Stimulated activated CD4-positive, alpha-beta T cell treated with anti-CD3 and anti-CD28 coated beads, TNF-alpha, amount 100 ng/mL, for 24 hours (primary cell): ENCODE measurements at places on chromosomes 3 and 15.

GRCh38 chr3:165820671-165821123 lies 16.5 kb downstream of the BCHE start:
- no peak for DNase-seq

DNA sequence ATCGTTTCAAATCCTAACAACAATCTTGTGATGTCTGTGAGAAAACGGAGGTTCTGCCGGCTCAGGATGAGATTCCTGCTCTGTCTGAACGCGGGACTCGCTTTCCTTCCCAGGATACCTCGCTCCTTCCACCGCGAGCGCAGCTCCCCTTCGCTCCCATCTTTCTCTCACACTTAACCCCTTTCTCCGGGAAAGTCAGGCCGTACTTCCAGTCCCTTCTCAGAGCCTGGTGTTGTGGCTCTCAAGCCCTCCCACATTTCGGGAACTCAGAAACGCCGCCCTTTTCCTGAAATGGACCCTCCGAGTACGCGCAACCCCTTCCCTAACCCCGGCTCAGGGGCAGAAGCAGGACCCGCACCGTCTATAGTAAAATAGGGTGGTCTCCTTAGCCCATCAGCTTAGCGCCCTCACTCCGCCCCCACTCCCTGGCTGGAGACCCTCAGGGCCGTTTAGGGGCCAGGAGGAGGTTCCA lies 378 bp upstream of the FEM1B start:
- DNase-seq: no peak

DNA sequence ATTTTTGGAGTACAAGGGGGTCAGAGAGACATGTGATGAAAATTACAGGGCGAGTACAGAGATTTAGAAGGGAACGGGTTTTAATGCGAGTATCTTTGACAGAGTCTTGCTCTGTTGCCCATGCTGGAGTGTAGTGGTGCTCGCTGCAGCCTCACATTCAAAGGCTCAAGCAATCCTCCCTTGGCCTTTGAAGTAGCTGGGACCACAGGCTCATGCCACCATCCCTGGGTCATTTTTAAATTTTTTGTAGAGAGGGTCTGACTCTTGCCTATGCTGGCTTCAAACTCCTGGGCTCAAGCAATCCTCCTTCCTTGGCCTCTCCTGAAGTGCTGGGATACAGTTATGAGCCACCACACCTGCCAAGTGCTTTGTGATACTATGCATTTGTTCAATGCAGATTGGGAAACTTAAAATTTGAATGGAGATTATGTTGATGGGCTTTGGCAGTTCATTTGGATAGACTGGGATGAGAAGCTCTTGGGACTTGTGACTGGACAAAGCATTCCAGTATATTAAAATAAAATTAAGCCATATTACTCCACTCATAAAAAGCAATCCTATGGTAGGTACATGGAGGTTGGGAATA lies 4.0 kb upstream of the LMLN start:
- DNase-seq: no peak

DNA sequence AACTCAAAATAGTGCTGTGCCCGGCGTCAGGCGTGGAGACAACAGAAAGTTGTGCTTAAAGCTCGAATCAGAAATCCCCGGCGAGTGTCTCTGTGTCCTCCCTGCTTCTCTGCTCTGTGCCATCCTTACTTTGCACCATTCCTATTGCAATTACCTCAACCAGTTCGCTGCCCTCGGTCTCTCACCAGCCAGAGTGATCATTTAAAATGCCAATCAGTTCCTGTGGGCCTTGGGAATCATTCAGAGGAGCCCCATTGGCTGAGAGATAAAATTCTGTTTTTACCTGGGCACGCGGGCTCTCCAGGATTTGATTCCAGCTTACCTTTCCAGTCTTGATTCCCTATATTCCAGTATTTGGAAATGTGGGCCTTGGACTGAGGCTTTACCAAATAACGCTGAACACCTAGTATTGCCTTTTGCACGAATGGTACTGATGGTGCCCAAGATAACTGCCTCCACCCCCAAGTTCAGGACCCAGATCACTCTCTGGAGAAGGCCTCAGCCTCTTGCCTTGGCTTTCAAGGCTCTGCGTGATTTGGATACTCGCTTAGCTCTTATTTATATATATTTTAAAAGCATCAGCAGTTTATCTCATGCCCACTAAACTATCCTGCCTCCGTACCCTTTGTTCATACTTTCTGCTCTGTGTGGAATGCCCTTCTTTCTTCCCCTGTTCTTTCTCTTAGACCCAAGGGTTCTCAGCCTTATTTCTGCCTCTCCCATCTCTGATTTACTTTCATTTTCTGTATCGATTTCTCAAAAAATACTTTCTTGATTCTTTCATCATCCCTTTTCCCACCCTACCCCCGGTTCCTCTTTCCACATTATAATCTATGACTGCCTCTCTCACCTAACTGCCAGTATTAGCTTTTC lies 863 bp downstream of the PSMA4 start:
- no peak for DNase-seq

- no peak for DNase-seq
Observed at GRCh38 chr3:128577711-128578110, 72.9 kb downstream of the RPN1 start.

DNA sequence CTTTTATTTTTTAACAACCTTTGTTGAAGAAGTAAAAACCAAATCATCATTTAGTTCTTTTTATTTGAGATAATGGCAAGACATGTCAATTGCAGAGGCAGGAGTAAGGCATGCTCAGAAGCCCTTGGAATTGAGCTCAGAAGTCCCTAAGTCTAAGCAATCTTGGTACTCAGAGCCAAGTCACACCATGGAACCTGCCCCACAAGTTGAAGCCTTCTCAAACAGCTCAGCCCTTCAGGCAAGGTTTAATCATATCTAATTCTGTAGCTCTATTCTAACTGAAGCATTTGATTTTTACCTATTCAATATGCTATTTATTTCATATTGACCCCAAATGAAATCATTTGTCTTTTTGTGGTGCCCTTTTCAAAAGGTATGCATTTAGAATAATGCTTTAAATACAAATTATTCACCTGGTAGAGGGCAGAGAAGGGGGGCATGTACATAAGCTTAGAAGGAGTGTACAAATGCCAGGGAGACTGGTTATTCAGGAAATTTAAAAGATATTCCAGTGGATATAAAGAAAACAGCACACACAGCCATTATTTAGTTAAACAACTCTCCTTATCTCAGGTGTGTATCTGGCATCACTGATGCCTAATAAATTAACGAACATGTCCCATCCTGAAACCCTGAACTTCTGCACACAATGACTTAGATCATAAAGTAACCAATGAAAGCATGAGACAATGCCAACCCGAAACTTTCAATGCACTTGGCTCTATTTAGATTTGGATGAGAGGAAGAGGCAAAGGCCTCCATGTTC lies 26.2 kb upstream of the TOP2B start:
- no peak for DNase-seq

- no peak for DNase-seq
Observed at GRCh38 chr15:49094923-49095322, 48.7 kb upstream of the SECISBP2L start.

- no peak for DNase-seq
Observed at GRCh38 chr15:25185791-25186190, 231.0 kb downstream of the SNRPN start.

- no peak for DNase-seq
Observed at GRCh38 chr3:35722902-35723301, 83.6 kb downstream of the ARPP21 start.

DNA sequence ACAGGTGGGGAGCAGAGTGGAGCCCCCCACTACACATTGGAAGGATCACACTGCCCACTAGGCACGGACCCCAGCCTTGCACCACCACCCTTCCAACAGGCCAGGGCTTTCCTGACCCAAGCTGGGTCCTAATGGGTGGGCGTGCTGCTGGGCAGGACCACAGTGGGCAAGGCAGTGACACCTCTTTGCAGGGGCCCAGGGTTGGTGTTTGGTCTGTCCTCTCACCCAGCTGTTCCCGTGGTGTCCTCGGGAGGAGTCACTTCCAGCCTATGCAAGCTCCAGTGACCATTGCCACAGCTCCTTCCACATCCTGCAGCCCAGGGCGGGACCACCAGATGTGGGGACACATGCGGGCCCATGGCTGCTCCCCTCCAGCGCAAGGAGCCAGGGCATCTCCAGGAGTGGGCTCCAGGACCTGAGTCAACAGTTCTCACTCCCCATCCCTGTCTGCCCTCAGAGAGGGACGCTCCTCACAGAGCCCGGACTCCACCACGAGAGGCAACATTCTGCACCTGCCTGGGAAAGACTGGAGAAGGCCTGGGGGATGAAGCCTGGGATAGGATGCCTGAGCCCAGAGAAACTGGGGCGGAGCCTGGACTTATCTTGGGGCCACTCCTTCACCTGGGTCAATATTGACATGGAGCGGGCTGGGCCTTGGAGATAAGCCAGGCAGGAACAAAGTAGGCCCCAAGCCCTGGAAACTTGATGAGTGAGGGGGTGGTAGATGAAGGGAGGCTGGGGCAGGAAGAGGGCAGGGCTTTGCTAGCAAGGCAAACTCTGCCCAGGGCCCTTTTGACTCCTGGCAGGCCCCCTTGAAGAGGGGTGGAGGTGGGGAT lies 3.9 kb upstream of the VILL start:
- DNase-seq: no peak

DNA sequence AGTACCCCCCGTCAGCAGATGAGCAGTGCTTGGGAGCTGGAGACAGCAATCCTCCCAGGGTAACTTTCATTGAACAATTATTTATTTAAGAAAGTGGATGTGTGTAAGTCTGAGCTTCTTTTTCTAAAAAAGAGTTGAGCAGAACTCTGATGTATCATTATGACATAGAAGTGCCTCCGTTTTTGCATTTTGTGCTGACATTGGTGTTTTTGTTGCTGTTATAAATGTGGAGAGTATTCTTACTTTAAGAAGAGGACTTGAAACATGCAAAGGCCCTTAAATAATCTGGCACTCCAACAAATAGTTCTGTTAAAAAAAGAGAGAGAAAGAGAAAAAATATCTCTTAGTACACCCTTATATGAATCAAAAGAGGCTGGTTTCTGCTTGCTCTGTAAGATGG lies 217.1 kb downstream of the AGBL1 start:
- no peak for DNase-seq

DNA sequence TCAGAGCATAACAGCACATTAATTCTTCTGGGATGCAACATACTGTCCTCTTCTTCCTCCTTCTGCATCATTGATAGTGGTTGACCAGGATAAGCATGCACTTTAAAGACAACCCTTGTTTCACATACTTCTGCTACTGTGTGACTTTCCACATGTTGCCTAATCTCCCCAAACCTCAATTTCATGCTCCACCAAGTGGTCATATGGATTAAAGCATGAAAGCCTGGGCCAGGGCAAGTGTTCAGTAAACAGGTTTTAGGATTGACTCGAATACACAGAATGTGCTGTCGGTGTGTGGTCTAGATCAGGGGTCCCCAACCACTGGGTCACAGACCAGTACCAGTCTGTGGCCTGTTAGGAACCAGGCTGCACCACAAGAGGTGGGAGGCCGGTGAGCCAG lies 22.5 kb upstream of the BFSP2 start:
- DNase-seq: no peak

DNA sequence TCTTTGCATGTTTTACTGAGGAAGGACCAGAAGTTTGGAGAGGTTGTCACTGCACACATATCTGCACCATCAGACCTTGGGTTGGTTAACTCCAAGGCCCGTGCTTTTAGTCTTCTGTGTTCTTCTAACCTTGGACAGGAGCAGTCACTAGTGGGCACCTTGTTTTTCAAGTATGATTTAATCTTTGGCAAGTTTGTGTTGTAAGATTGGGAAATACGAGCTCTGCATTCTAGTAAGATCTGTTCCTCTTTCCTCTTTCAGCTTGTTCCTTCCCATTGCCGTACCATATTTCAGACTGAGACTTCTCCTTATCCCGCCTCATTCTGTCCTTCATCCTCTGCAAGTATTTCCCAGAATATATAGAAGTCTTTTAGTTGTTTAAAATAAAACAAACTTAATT lies 5.1 kb downstream of the TMOD2 start:
- no peak for DNase-seq

DNA sequence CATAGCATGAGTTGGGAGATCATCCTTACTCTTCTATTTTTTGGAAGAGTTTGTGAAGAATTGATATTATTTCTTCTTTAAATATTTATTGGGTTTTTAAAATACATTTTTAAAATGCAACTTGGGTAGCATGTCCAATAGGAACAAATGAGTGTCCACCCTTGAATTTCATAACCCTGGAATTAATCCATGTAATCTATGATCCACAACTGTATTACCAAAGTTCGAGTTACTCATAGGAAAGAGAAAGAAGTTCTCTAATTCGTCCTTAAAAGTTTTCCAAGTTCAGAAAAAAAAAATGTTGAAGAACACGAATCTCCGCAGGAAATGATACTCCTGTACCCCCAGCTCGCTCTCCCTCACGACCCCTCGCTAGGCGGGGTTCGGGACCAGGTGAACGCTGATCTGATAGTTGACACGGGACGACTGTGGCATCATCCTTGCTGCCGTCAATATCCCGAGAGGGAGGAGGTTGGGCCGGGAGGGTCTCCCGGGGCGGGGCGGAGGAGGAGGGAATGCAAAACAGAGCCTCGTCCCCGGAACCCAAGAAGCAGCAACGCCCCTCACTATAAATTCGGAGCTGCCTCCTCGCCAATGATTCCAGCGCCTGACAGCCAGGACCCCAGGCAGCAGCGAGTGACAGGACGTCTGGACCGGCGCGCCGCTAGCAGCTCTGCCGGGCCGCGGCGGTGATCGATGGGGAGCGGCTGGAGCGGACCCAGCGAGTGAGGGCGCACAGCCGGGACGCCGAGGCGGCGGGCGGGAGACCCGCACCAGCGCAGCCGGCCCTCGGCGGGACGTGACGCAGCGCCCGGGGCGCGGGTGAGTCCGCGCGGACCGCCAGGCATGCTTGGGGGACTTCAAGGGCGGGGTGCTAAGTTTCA lies at the start of gene AGTR1:
Gene AGTR1, plus strand, starts transcription at position 598 of the 884 bp plus-strand sequence. CDS start 43,133 bp downstream, outside the sequence.
- DNase-seq: no peak

GRCh38 chr15:34942363-34942762 lies 27.2 kb downstream of the AQR start:
- no peak for DNase-seq

- peak; percentile 53 for DNase-seq
Observed at GRCh38 chr3:42190701-42191442, 75.1 kb downstream of the CCK start.

DNA sequence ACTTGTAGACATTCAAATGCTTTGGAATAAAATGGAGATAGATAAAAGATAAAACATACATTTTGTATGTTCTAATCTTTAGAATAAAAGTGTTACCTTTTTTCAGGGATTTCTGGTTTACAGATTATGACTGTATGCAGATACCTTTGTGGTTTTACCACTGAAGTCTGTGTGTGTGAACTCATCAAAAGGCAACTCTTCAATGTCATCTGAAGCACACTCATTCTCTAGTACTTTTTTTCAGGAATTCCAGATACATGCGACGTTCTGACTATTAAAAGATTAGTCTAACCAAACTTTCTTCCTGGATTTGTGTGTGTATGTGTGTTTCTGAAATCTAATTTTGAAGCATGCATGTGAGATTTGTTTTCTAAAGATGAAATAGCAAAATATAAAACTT lies 188.6 kb downstream of the NLGN1 start:
- no peak for DNase-seq

DNA sequence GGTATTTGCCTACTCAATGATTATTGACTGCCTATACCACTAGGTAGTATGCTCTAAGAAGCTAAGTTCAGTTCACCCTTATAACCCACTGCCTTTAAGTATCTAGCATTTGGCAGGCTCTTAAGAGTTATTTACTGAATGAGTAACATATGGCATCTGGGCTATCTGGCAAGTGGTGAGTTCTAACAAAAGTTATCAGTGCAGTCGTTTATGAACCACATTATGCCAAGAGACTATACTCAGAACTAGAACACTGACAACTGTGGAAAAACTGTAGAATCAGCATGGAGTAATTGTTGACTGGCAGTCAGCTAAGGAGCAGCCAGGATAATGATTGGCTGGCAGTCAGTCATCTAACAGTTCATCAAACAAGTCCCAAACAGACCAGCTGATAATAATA lies 25.8 kb downstream of the RAF1 start:
- no peak for DNase-seq
